ENCODE measurements at places on chromosomes 12 and 14.

GRCh38 chr12:13258197-13258596 lies 61.7 kb downstream of the EMP1 start:
- DNase-seq = no peak

DNA sequence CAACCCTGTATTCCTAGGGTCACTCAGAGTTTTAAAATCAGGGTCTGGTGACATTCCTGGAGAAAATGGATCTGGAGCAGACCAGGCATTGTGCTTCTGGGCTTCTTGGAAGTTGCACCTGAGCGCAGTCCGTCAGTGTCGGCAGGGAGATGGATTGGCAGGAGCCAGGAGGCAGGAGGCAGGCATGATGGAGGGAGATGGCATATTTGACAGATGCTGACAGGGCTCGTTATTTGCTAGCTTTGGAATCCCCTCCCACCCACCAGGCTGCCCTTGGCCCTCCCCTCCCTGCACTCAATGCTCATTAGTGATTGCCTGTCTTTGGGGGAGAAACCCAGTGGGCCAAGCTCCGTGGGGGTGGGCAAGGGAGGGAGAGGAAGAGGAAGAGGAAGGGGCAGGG lies 4.7 kb downstream of the CISTR start:
- no peak for DNase-seq

GRCh38 chr12:104353012-104353981 lies 49.8 kb downstream of the EID3 start:
- no peak for DNase-seq

- DNase-seq = no peak
These were observed 2.8 kb upstream of the KRAS start for GRCh38 chr12:25253371-25254068.

DNA sequence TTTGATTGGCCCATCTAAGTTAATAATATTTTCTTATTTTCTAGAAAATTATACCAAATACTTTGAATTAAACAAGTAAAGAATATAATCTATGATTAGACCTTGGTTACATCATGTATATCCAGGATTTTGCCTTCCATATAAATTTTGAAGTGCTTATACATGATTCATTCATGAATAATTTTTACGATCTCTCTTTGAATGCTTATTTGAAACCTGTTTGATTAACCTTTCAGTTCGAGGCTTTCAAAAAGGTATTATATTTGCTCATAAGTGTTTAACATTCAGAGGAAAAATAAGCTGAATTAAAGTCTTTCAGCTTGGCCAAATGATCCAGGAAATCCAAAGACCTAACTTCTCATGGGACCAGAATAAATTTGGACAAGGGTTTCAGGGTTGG lies 495.2 kb upstream of the GARIN6 start:
- DNase-seq = no peak

- peak; percentile 8 for DNase-seq
These were observed 55.7 kb downstream of the TRPV4 start for GRCh38 chr12:109777544-109777943.

GRCh38 chr12:101823039-101823438 lies 7.7 kb downstream of the GNPTAB start:
- no peak for DNase-seq

- peak; percentile 34 for DNase-seq
These were observed 15.3 kb downstream of the TAOK3 start for GRCh38 chr12:118357257-118358007.

GRCh38 chr14:104084251-104085002 lies 1.1 kb upstream of the ASPG start:
- no peak for DNase-seq

- DNase-seq = no peak
These were observed 96.8 kb downstream of the SRGAP1 start for GRCh38 chr12:63941166-63941800.

GRCh38 chr14:35306114-35306513 lies 13.9 kb downstream of the PSMA6 start:
- no peak for DNase-seq

- no peak for DNase-seq
These were observed 128.0 kb downstream of the NUAK1 start for GRCh38 chr12:106010741-106011140.

- DNase-seq = no peak
These were observed 707.2 kb downstream of the AACS start for GRCh38 chr12:125772403-125772802.

GRCh38 chr14:83282706-83283105 lies 1749.1 kb upstream of the SEL1L start:
- no peak for DNase-seq

DNA sequence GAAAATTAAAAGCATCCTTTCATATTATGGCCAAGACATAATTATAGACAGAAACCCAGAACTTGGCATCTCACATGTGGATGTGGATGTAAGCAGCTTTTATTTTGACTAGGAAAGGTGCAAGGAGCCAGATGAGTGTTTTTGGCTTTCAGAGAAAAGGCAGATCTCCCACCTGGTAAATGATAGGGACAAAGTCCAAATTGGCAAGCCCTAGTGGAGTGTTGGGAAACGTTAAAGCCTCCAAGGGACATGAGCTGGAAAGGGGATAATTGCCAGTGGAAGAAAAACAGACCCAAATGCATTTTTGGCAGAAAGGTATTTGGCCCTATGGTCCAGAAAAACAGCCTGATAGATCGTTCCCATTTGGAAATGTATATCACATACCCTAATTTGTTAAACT lies 60.1 kb downstream of the KLHL28 start:
- no peak for DNase-seq

GRCh38 chr12:12024911-12025682 lies 45.6 kb upstream of the BCL2L14 start:
- no peak for DNase-seq

All from T follicular helper cell (primary cell).